ENCODE measurements at places on chromosomes 1 and 21.

- ATAC-seq: peak; percentile 74
These were observed 71.8 kb downstream of the DISP3 start for GRCh38 chr1:11550664-11551283.

DNA sequence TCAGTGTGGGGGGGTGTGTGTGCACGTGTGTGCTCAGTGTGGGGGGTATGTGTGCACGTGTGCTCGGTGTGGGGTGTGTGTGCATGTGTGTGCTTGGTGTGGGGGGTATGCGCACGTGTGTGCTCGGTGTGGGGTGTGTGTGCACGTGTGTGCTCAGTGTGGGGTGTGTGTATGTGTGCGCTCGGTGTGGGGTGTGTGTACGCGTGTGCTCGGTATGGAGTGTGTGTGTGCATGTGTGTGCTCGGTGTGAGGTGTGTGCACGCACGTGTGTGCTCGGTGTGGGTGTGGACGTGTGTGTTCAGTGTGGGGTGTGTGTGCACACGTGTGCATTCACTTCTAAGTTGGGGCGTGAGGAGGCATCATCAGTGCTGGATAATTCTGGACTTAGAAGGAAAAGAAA is 77.9 kb downstream of the PRDM16 start:
- no peak for ATAC-seq

- ATAC-seq: no peak
These were observed 39.0 kb downstream of the SMYD2 start for GRCh38 chr1:214319938-214320337.

- ATAC-seq: no peak
These were observed 89.9 kb upstream of the JAK1 start for GRCh38 chr1:65056234-65056633.

DNA sequence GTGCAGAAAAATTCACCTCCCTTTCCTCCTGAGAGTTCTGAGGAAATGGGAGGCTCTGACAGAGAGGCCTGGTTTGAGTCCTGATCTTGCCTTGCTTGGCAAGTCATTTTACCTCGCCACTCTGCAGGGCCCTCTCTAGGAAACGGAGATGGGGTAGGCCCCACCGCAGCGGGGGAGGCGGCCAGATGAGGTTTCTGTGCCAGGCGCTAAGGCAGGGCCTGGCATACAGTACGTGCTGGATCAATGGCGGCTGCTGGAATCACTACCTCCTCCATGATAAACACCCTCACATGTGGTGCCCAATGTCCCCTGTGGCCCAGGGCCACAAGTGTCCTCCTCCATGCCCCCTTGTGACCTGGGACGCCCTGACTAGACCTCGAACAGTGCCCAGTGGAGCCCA is 499 bp upstream of the PLEKHG5 start:
- ATAC-seq: no peak

- peak; percentile 66 for ATAC-seq
These were observed 19.3 kb upstream of the POFUT2 start for GRCh38 chr21:45306832-45307571.

DNA sequence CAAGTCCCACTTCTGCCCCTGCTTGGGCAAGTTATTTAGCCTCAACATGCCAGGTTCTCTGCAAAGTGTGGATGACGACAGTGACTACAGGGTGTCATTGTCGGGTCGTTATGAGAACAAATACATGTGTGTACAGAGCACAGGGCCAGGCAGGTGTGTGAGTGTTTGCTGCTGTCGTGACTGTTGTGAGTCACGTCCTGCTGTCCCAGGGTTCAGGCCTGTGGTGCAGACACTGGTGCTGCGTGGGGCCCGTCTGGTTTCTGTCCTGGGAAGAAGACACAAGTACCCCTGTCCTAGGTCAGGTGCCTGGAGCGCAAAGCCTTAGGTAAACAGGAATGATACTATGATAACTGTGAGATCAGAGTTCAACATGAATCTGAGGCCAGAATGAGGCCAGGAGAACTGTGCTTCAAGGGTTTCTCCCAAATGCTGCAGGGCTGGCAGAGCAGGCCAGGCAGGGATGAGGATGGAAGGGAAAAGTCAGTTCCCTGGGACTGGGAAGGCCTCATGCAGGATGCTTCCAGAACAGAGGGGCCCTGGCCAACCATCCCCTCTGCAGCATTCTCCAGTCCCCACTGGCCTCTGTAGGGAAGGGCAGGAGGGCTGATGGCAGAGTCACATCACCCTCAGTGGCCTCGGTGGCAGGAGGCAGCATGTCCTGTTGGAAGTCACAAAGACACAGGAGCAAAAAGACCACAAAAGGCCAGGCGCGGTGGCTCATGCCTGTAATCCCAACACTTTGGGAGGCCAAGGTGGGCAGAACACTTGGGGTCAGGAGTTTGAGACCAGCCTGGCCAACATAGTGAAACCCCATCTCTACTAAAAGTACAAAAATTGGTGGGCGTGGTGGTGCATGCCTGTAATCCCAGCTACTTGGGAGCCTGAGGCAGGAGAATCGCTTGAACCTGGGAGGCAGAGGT is 15.7 kb downstream of the GPR157 start:
- ATAC-seq: peak; percentile 39

GRCh38 chr1:160707236-160708064 is 4.2 kb downstream of the CD48 start:
- no peak for ATAC-seq

- ATAC-seq: no peak
These were observed 72.8 kb downstream of the PTPRU start for GRCh38 chr1:29309075-29309474.

- ATAC-seq: peak; percentile 49
These were observed 50.5 kb upstream of the EPS8L3 start for GRCh38 chr1:109814223-109814622.

DNA sequence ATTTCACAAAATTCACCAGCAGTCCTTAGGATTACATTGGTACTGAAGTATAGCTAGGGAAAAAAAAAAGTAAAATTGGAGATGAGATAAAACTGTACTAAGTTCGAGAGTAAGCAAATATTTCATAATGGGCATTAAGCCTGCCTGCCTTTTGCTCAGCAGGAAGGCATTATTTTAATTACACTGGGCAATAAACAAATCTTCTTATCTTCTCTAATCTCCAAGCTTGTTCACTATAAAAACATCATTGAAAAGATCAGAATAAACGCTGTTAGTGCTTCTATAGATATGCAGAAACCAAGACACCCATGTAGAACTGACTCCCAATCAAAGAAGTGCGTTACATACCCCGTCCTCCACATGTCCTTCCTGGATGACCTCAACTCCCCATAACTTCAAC is 174.2 kb upstream of the CHODL start:
- no peak for ATAC-seq

DNA sequence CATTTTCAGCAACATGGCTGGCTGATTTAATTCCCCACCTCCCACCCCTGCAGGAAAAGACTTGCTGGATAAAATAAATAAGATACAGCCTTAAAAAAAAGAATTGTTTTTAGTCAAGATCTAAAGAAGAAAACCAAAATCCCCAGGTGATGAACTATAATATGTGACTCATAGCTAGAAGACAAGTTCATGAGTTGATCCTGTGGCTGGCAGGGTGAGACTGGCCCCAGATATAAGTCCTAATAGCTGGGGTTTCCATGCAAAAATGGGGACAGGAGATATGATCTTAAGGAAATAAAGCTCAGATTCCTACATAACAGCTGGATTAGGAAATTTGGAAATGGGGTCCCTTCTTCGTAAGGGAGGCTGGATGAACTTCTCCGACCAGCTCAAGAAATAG is 21.9 kb upstream of the RGSL1 start:
- ATAC-seq: no peak

- no peak for ATAC-seq
These were observed 115.8 kb upstream of the ZRANB2 start for GRCh38 chr1:71196685-71197084.

GRCh38 chr1:51255331-51255730 is 19.3 kb downstream of the RNF11 start:
- no peak for ATAC-seq

DNA sequence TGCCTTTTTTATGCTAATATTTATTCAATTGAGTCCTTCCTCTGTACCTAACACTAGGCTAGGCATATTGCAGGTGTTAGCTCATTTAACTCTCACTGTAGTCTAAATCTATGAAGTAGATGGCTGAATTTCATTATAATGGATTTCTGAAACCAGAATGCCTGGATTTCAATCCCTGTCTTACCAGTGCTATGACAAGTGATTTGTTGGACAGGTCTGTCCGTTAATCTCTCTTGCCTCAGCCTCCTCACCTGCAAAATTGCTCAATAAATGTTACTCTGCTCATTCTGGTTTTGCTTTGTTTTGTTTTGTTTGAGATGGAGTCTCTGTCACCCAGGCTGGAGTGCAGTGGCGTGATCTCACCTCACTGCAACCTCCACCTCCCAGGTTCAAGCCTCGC is 146.1 kb upstream of the ADGRL2 start:
- ATAC-seq: no peak

DNA sequence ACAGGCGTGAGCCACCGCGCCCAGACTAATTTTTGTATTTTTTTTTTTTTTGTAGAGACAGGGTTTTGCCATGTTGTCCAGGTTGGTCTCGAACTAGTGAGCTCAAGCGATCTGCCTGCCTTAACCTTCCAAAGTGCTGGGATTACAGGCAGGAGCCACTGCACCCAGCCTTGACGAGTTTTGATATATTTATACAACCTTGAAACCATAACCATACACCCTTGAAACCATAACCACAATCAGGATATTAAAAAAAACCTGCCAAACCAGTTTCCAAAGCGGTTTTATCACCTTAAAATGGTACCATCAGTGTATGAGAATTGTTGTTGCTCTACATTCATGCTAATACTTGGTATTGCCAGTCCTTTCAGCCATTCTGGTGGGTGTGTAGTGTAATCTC is 3.7 kb upstream of the PHACTR4 start:
- no peak for ATAC-seq

GRCh38 chr1:66777831-66778230 is 23.2 kb downstream of the INSL5 start:
- no peak for ATAC-seq

DNA sequence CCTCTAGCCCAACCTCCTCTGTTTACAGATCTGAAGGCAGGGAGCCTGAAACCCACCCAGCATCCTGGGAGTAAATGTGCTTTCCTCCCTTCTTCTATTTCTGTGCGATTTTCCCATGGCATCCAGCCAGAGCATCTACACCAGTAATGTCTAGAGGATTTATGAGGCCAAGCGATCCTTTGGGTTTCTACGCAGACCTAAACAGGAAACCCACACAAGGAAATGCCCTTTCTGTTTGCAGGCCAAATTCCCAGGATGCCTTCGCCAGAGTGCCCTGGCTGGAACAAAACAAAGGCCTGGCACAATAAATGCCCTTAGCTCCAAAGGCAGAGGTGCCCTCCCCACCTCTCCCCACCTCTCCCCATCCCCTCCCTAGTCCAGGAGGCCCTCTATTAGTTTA is 110.5 kb upstream of the CDC42BPA start:
- peak; percentile 23 for ATAC-seq

- no peak for ATAC-seq
These were observed 543.7 kb downstream of the NPHP4 start for GRCh38 chr1:5448486-5448885.

DNA sequence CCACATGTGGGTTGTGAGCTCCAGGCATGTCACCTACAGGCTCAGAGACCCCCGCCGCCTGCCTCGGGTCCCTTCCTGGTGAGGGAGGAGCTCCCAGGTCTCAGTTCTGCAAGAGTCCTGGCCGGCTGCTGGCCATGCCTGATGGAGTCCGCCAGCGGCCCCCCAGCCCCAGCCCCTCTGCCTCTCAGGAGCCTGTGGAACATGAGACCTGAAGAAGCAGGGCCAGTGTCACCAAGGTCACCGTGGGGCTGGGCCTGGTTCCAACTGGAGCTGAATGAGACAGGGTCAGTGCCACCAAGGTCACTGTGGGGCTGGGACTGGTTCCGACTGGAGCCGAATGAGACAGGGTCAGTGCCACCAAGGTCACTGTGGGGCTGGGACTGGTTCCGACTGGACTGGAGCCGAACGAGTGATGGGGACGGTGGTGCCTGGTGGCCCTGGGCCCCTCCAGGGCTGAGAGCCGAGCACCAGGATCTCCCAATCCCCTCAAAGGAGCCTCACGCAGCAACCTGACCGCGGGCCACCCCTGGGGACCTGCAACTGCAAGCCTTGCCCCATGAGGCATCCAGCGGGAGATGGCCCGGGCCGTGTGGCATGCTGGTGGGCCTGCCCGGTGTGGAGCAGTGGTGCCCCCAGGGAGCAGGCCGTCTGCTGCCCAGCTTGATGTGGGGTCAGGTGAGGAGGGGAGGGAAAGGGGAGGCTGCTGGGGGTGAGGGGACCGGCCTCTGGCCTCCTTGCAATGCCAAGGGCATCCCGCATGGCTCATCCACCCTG is 14.5 kb upstream of the PTTG1IP start:
- ATAC-seq: no peak

DNA sequence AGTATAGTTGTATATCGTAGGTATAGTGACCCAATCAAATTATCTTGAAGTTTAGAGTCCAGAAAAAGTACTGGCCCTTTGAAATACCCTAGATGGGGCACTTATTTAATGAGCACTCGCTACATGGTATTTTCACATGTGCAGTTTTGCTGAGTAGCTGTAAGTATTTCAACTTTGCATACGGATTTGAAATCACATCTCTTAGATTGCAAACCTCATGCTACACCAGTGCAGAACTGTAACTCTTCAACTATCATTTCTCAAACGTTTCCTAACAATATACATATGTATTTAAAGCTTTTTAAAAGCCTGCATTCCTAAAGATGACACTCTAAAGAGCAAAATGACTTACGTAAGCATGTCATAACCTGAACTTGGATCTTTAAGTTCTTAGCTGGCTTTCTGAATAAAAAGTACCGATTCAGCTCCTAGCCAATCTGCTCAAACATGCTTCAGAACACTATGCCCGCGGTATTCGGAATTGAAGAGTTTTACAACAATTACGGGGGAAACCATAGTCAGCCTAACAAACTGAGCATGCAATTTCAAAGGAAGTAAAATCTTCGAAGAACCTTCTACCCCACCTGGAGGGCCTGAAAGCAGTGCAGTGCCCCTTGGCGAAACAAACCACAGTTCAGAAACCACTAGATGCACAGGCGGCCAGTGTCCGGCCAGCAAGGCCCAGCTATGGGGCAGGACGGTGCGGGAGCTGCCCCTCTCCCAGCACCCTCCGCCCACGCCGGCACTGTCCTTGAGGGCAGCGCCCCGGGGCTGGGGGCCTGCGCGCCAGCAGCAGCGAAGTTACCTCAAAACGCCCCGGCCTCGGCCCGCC is 863 bp downstream of the FH start:
- peak; percentile 31 for ATAC-seq

DNA sequence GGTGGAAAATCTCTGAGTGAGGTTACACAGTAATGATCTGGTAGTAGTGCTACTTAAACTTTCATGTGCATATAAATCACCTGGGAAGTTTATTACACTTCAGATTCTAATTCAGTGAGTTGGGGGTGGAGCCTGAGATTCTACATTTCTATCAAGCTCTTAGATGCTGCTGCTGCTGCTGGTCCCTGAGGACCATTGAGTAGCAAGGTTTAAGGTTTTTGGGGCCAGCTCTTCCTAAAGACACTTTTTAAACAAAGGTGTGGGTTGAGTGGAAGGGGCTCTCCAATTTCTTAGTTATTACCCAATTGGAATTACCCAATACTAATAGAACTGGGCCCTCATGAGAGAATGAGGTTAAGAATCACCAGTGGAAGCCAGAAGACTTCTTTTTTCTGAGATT is 29.5 kb downstream of the KCNA3 start:
- ATAC-seq: no peak
